ENCODE measurements at places on chromosomes 3 and 15.
A peak's percentile ranks its signal among the peaks of the same experiment; 100 is the strongest.

DNA sequence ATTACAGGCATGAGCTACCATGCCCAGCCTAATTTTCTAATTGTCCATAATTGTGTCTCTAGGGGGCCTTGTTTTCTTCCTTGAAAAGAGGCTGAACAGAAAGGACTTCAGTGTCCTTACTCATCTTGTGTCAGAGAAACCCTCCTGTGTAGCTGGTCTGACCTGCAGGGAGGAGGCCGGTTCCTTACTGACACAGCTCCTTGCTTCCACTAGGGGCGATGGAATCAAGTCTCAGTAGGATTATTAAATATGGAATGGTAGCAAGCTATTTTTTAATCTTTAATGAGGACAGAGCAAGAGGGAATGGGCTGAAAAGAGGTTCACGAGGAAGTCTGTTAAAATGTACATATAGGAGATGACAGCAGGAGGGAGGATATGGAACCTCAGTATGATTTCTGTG is 8.6 kb downstream of the LPCAT4 start:
- DNase-seq, result no peak

GRCh38 chr3:176873261-176873660 is 324.0 kb downstream of the TBL1XR1 start:
- no peak for DNase-seq

- no peak for DNase-seq
Measured at GRCh38 chr3:126746395-126747177, 42.5 kb downstream of the CHCHD6 start.

DNA sequence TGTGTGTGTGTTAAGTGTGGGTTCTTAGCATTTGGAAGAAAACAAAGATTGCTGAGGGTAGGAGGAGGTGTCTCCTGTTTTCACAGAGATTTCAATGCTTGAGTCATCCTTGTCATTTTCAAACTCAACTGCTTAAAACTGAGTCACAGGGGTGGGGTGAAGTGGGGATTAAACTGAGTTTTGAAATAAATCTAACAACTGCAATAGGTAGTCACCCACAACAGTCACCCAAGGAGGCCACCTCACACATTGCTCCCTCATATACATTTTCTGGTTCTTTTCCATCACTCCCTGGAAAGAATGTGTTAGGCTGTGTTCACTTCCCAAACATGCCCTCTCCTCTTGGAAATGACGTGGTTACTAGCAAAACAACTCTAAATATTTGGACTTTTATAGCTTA is 187.7 kb upstream of the CMC1 start:
- peak; percentile 55 for DNase-seq

DNA sequence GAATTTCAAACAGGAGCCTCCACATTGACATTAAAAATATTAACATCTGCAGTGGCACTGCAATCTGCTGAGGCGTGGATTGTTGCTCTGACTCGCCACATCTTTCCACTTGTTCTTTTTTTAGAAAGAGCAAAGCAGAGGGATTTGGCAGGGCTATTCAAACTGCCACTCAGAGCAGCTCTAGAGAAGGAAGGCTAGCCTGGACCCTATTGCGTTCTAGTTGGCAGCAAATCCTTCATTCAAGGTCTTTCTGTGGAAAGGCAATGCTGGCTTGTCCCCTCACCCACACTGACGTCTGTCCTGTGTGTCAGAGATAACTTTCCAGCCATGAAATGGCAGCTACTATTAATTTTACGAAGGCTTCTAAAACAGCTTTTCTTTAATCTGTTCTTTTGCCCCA is 483.2 kb upstream of the SGO1 start:
- DNase-seq, result no peak

DNA sequence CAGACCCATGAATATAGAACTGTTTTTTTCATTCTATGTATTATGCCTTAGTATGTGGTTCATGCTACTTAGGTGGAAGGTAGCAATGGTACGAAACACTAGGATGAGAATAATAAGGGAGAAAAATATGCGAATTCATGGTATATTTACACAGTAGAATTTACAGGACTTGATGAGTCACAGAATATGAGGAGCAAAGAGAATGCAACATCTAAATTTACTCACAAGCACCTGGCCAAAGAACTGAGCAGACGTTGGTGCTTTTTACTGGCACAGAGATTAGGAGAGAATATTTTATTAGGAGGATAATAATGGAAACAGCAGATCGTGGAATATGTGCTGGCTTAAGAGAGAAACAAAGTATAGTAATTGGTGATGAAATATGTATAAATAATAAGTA is 785.4 kb upstream of the ROBO1 start:
- DNase-seq, result no peak

- peak; percentile 62 for DNase-seq
Measured at GRCh38 chr3:39141171-39141995, 12.0 kb downstream of the CSRNP1 start.

DNA sequence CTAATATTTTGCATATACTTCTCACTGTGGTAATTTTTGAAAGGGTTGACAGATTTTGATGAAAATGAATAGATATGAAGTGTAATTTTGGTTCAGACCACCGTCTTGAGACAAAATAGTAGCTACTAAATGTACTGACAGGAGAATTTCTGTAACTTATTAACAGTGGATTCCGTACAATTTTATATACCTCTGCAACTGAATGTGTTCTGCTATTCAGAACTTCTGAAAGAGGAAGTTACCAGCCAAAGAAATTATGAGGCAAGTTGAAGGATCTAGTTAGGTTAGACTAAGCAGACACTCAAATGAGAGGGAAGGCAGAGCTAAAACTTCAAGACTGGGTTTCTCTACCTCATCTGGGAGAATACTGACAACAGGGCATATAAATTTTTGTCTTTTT is 29.4 kb downstream of the GAP43 start:
- no peak for DNase-seq

DNA sequence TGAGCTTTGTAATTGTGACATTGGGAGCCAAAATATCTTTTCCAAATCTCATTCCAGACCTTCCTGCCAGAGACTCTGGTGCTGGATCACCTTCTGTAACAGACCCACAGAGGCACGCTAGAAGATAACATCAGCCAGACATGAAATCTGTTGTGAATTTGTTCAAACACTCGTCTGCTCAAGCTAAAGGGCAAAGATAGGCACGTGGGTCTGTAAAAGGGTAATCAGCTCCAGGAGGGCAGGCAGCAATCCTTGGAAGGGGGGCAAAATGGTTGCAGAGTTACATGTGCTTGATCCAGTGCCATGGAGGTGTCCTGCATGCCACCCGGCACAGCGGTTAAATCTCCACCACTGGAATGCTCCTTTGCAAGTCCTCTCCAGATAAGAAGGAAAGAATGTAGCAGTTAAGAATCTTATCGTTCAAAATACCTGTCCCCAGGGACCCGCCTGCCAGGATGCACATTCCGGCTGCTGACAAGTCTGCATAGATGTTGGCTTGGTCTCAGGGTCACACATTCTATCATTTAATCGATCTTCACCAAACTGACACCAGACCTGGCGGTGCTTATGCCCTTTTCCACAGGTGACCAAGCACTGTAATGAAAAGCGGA is 74.8 kb downstream of the ADAMTS9 start:
- DNase-seq, result peak; percentile 2

DNA sequence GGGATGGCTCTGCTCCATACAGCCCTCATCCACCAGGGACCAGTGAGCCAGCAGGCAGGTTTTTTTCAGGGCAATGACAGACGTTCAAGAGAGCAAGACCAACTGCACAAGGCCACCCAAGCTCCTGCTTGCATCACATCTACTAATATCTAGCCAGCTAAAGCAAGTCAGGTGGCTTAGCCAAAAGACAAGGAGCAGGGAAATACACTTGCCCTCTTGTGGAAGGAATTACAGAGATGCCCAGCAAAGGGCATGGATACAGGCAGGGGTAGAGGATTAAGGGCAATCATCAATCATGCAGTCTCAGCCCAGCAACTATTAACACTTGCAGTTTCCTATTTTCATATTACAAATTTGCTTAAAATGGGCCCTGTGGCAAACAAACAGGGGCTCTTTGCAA is 81.5 kb upstream of the NTRK3 start:
- no peak for DNase-seq

DNA sequence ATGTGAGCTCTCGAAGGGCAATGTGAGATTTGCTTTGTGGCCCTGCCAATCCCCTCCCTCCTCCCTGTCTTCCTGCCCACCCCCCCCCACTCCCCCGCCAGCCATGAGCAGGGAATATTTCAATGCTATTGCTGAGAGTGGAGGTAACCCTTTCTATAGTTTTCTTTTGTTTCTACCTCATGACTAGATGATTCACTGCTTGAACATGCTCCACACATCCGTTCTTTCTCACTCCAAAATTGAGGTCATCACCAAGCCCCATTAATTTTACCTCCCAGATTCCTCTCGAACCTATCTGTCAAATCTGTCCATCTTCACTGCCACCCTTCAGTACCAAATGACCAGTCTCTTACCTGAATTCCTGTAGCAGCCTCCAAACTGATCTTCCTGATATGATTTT is 12.2 kb downstream of the ZNF774 start:
- no peak for DNase-seq

GRCh38 chr3:172287937-172288477 is 160.2 kb downstream of the GHSR start:
- DNase-seq, result no peak

Data from LoVo (cell line).